A549 treated with RU486 at 1 μM for 4 hours (cell line): ENCODE measurements at places on chromosomes 7 and 10. TPM values are rescaled to one million over a fixed set of nuclear protein-coding genes. Genes with fewer than 3 reads are reported as not detected.

RPEL1 gene
- 0.08 TPM in 1 of 5 replicates, not detected in the others for total RNA-seq

PRKCQ gene
- total RNA-seq = 4.1 to 5.4 TPM (median 4.5 TPM) in 5 replicates

HTR7 gene
- 0.07 to 0.13 TPM (median 0.09 TPM) in 5 replicates for total RNA-seq

TFR2 gene
- 2.0 to 3.3 TPM (median 3.0 TPM) in 5 replicates for total RNA-seq

SPDYE5 gene
- not detected in 5 replicates for total RNA-seq

TRPV5 gene
- not detected in 5 replicates for total RNA-seq

CASP7 gene
- total RNA-seq = 35.0 to 42.5 TPM (median 36.9 TPM) in 5 replicates

WDR86 gene
- total RNA-seq = 0.18 to 0.22 TPM (median 0.19 TPM) in 3 of 5 replicates, not detected in the others

COL28A1 gene
- 0.33 to 0.99 TPM (median 0.49 TPM) in 5 replicates for total RNA-seq

ELOVL3 gene
- 0.10 to 0.27 TPM (median 0.25 TPM) in 5 replicates for total RNA-seq

ADRB1 gene
- total RNA-seq = 0.37 to 1.1 TPM (median 0.85 TPM) in 5 replicates

CASD1 gene
- 3.4 to 11.4 TPM (median 11.0 TPM) in 5 replicates for total RNA-seq

IGFBP1 gene
- 26.0 to 46.0 TPM (median 41.8 TPM) in 5 replicates for total RNA-seq

OSBPL3 gene
- 9.5 to 13.6 TPM (median 12.7 TPM) in 5 replicates for total RNA-seq

PRPS1L1 gene
- not detected in 5 replicates for total RNA-seq

NRG3 gene
- total RNA-seq = not detected in 5 replicates

GRK5 gene
- total RNA-seq = 11.1 to 13.2 TPM (median 11.8 TPM) in 5 replicates

AKR1C8 gene
- total RNA-seq = 0.21 TPM in 1 of 5 replicates, not detected in the others

C10orf105 gene
- total RNA-seq = not detected in 5 replicates

PAX2 gene
- total RNA-seq = 0.23 to 0.34 TPM (median 0.33 TPM) in 5 replicates

COPG2 gene
- total RNA-seq = 11.3 to 16.2 TPM (median 13.9 TPM) in 5 replicates

NANOS1 gene
- total RNA-seq = 2.1 to 3.8 TPM (median 2.8 TPM) in 5 replicates

IDI2 gene
- total RNA-seq = 0.09 TPM in 1 of 5 replicates, not detected in the others

DENND2A gene
- 0.22 to 0.45 TPM (median 0.32 TPM) in 5 replicates for total RNA-seq
